ENCODE measurements at places on chromosomes 2 and 18.

- no peak for DNase-seq
Measured at GRCh38 chr2:145415151-145415550, 895.2 kb upstream of the ZEB2 start.

DNA sequence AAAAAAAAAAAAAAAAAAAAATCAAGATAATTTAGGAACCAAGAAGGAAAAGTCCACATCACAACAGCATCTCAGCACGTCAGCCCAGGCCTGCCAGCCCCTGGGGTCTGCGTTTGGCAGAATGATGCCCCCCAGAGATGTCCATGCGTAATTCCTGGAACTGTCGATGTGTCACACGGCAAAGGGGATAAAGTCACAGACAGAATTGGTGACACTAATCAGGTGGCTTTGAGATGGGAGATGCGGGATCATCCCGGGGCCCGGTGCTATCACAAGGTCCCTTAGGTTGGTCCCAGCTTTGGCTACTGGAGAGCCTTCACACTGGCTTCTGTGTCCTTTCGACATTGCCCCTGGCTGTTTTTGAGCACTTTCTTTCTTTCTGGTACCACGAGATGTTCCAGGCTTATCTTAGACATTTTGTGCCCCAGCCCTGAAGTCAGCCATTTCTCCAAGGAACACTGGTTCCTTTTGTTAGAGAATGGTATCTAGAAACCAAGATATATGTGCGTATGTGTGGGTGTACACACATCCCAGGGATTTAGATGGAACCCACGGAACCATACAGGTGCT, 20.7 kb downstream of the RAMP1 start:
- no peak for DNase-seq

- DNase-seq: no peak
Measured at GRCh38 chr18:74806700-74807416, 209.2 kb downstream of the ZNF407 start.

DNA sequence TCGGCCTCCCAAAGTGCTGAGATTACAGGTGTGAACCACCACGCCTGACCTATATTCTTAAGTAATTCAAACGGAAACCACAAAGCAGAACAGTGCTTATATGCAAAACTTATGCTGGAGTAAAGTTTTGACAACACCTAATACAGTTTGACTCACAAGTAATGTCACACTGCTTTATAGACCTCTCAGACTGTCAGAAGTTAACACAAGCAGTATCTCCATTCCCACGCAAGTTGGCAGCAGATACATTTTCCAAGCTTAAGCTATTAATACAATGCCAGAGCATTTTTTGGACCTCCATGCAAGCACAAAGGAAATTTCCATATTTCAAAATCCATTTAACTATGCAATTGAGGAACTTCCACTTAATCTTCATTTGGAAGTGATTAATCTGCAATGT, 21.0 kb upstream of the SANBR start:
- no peak for DNase-seq

DNA sequence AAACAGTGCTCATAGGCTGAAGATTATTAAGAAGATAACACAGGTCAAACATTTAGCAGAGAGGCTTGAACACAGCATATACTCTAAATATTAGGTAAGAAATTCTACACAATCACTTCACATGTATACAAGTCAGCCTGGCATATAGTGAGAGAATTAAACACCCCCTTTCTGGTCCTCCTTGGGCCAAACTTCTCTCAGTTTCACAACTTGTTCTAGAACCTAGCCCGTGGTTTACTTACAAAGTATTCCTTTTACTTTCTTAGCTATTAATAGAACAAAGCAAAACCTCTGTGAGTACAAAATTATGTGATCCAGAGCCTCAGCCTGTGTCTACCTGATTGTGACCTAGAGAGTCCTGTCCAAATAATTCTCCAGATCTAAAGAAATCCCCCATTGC, 562.8 kb downstream of the TNS1 start:
- DNase-seq: no peak

Data from activated CD8-positive, alpha-beta memory T cell treated with anti-CD3 and anti-CD28 coated beads for 4 hours (primary cell).